Fibroblast of lung (primary cell): ENCODE measurements at places on chromosomes 7 and 10. TPM values are rescaled to one million over a fixed set of nuclear protein-coding genes. Genes with fewer than 3 reads are reported as not detected.

SORBS1 gene
- total RNA-seq = 0.26 and 0.50 TPM in 2 replicates

PDE6C gene
- not detected in 2 replicates for total RNA-seq

PRLHR gene
- total RNA-seq = not detected in 2 replicates

LRRD1 gene
- total RNA-seq = under 0.01 and 0.17 TPM in 2 replicates

MGAM2 gene
- not detected in 2 replicates for total RNA-seq

PNLIPRP1 gene
- total RNA-seq = not detected in 2 replicates

C10orf105 gene
- under 0.01 TPM in 2 replicates for total RNA-seq

CC2D2B gene
- 0.26 and 0.33 TPM in 2 replicates for total RNA-seq

ADARB2 gene
- total RNA-seq = not detected in 2 replicates
